Natural killer cell treated with Interleukin-12 subunit alpha and Interleukin-12 subunit beta and Interleukin-15 and Interleukin-18, amount 100 ng/mL, for 72 hours (primary cell): ENCODE measurements at places on chromosomes 16 and 17.
A peak's percentile ranks its signal among the peaks of the same experiment; 100 is the strongest.

DNA sequence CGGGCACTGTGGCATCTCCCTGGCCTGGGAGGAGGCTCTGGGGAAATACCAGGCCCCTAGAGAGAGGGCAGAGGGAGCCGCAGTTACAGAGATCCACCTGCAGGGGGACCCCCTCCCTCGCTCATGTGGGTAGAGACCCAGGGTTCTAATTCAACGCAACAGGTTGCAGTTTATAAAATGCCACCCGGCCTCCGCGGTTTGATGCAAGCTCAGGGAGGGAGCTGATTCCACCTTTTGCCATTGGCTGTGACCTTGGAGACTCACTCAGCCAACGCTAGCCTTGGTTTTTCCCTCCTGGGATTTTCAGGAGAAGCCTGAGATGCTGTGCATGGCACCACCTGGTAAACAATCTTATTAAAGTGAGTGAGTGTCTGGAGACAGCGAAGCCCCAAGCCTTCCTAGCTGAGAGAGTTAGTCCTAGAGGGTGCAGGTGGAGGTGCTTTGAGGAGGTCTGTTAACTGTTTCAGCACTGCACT is 12.1 kb downstream of the TTLL6 start:
- DNase-seq = peak; percentile 77
- H3K4me1 ChIP-seq = no peaks in the 10 kb centered on the region
- no peaks in the 10 kb centered on the region for H3K36me3 ChIP-seq
- peaks cover 12% of the 10 kb centered on the region for H3K27me3 ChIP-seq

- peaks cover 3% of the 10 kb centered on the region for H3K27me3 ChIP-seq
- H3K36me3 ChIP-seq = peaks cover 9% of the 10 kb centered on the region
- no peak overlapping the region for H3K27ac ChIP-seq
Measured at GRCh38 chr17:82696916-82697807, 1.3 kb downstream of the RAB40B start.

DNA sequence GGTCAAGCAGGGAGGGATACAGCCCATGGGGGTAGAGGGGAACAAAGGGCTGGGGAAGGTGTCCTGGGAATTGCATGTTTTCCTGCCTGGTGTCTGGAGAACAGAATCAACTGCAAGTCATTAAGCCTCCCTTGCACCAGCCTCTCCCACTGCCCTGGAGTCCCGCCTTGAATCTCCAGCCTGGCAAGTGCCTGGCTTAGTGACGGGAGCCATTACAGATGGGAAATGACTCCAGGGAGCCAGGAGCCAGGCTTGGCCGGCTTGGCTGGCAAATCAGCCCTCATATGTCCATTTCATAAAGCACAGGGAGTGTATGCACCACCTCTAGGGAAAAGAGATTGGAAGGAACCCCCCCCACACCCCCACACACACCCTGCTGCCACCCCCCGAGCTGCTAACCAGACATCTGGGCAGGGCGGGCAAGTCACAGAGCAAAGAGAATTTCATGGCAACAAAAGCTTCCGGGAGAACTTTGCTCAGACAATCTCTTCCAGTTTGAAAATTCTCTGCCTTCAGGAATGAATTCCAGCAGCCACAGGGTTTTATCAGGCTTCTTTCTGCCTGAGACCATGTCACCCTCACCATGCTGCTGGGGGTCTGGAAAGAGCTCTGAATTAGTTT is 127.7 kb downstream of the NTN1 start:
- H3K27ac ChIP-seq = no peak overlapping the region
- DNase-seq = no peak
- H3K27me3 ChIP-seq = peaks cover 7% of the 10 kb centered on the region
- H3K36me3 ChIP-seq = no peaks in the 10 kb centered on the region

- H3K27me3 ChIP-seq = no peaks in the 10 kb centered on the region
- peaks cover 27% of the 10 kb centered on the region for H3K4me1 ChIP-seq
- H3K36me3 ChIP-seq = no peaks in the 10 kb centered on the region
- H3K4me3 ChIP-seq = peak overlapping the region; percentile 99
- H3K27ac ChIP-seq = peak overlapping the region; percentile 99
Measured at GRCh38 chr16:4624827-4625559, 367 bp downstream of the MGRN1 start.

DNA sequence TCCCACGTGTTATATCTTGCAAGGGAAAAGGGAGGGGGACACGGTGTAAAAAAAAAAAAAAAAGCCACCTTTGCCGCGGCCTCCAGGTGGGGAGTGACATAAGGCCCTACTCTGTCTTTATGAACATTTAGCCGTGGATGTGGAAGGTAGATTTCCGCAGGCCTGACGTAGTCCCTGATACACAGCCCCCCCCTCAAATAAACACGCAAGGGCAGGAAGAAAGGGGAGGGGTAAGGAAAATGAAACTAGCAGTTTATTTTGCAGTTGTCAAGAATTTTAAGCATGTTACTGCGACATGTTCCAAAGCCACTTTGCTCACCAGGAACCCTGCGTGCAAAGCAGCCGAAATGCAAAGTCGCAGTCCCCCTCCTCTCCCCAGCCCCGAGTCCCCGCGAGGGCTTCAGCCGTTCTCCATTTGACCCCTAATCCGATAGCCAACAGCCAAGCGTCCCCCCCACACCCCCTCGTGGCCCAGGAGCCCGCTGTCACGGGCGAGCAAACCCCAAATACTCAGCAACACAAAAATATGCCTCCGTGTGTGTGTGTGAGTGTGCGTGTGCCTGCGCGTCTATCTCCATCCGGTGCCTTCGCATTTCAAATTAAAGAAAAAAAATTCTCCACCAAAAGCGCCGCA is 1.2 kb downstream of the CBX4 start:
- peak overlapping the region; percentile 79 for H3K27ac ChIP-seq
- peak overlapping the region; percentile 93 for H3K4me3 ChIP-seq
- H3K27me3 ChIP-seq = peaks cover 5% of the 10 kb centered on the region
- no peak for DNase-seq
- H3K4me1 ChIP-seq = peaks cover 18% of the 10 kb centered on the region
- H3K36me3 ChIP-seq = peaks cover 10% of the 10 kb centered on the region

DNA sequence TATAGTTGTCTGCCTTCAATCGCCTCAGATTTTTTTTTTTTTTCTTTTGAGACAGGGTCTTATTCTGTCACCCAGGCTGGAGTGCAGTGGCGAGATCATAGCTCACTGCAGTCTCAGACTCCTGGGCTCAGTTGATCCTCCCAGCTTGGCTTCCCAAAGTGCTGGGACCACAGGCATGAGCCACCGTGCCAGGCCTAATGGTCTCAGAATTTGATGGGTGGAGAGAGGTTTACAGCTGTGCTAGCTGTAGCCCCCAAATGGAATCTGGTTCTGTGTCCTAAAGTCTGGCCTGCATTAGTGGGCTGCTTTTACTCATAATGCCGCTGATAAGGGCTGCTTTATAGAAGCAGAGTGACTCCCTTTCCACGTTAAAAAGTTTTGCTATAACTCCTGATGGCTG is 5.1 kb downstream of the ZNRF1 start:
- H3K4me3 ChIP-seq = peak overlapping the region; percentile 93
- H3K27ac ChIP-seq = no peak overlapping the region
- H3K36me3 ChIP-seq = peaks cover 14% of the 10 kb centered on the region
- no peaks in the 10 kb centered on the region for H3K27me3 ChIP-seq
- DNase-seq = no peak

DNA sequence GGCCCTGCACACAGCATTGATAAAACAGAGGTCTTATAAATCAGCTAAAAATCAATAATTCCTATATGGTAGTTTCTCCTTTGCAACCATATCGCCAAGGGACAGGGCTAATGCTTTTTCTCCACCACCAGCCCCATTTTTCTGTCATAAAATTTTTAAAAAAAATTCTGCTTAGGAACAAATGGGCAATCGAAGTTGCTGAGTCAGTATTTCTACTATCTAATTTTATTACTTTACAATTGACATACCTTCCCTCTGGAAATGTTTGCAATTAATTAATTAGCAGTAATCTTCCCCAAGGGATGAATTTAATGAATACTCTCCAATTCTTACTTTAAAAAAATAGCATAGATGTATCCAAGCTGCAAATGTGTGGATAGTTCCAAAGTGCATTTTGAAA is 1.7 kb upstream of the IRX6 start:
- H3K36me3 ChIP-seq = no peaks in the 10 kb centered on the region
- no peak for DNase-seq
- H3K4me3 ChIP-seq = no peak overlapping the region
- H3K27ac ChIP-seq = no peak overlapping the region

GRCh38 chr17:6548578-6549330 is 7.6 kb downstream of the PITPNM3 start:
- no peaks in the 10 kb centered on the region for H3K36me3 ChIP-seq
- H3K27me3 ChIP-seq = peaks cover 16% of the 10 kb centered on the region
- no peak for DNase-seq
- no peaks in the 10 kb centered on the region for H3K4me1 ChIP-seq
- no peak overlapping the region for H3K27ac ChIP-seq

DNA sequence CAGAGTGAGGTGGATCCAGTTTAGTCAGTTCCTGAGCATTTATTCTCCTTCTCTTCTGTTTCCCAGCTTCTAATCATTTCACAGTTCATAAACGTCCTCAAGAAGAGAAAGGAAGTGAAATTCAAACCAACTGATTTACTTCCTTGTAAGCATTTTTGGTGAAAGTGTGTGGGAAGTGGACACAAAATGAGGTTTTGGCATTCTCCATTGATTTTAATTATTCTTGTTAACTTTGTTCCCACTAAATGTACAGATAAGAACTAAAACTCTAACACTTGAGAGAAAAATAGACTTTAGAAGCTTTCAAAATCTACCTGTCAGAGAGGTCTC is 42.7 kb upstream of the CORO6 start:
- DNase-seq = no peak
- peaks cover 26% of the 10 kb centered on the region for H3K36me3 ChIP-seq
- no peaks in the 10 kb centered on the region for H3K27me3 ChIP-seq
- peak overlapping the region; percentile 41 for H3K27ac ChIP-seq
- H3K4me1 ChIP-seq = peaks cover 17% of the 10 kb centered on the region
- H3K4me3 ChIP-seq = no peak overlapping the region

- no peak for DNase-seq
- H3K4me1 ChIP-seq = peaks cover 37% of the 10 kb centered on the region
- H3K27ac ChIP-seq = no peak overlapping the region
- no peak overlapping the region for H3K4me3 ChIP-seq
Measured at GRCh38 chr17:59470624-59471297, 94.6 kb upstream of the DHX40 start.

DNA sequence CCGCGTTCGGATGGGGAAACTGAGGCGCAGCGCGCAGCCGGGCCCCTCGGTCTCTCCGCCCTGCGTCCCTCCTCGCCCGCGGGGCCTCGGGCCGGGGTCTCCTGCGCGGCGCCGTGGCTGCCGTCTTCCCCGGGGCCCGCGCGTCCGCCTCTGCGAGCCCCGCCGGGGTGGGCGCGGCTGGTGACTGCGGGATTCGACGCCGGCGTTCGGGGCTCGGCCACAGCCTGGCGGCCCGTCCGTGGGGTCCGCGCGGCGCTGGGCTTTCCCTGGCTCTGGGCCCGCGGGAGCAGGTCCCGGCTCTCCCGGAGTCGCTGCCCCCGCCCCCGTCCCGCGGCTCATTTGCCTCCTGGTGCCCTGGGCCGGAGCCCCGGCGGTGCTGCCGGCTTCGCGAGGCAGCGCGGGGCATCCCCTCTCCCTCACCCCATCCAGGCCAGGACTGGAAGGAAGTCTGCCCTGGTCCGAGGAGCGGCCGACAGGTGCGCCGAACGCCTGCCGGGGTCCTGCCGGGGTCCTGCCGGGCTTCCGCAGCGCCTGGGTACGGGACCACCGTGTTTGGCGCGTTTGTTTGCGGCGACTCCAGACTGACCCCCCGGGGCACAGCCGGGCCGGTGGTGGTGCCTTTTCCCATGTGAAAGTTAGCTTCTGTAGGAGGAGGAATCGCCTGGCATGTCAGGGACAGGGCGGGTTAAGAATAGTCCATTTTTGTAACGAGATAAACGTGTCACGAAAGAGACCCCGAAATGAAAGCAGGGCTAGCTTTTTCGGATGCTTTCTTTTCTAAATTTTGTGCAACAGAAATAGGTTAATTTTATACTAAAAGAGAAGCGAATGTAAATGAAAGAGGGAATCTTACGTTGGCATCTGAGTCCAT is 671 bp downstream of the CHMP6 start:
- no peaks in the 10 kb centered on the region for H3K36me3 ChIP-seq
- H3K27me3 ChIP-seq = no peaks in the 10 kb centered on the region
- no peak for DNase-seq
- H3K27ac ChIP-seq = no peak overlapping the region

- H3K4me3 ChIP-seq = no peak overlapping the region
- H3K36me3 ChIP-seq = no peaks in the 10 kb centered on the region
- H3K4me1 ChIP-seq = no peaks in the 10 kb centered on the region
Measured at GRCh38 chr17:77225265-77225664, 84.5 kb downstream of the SEC14L1 start.

DNA sequence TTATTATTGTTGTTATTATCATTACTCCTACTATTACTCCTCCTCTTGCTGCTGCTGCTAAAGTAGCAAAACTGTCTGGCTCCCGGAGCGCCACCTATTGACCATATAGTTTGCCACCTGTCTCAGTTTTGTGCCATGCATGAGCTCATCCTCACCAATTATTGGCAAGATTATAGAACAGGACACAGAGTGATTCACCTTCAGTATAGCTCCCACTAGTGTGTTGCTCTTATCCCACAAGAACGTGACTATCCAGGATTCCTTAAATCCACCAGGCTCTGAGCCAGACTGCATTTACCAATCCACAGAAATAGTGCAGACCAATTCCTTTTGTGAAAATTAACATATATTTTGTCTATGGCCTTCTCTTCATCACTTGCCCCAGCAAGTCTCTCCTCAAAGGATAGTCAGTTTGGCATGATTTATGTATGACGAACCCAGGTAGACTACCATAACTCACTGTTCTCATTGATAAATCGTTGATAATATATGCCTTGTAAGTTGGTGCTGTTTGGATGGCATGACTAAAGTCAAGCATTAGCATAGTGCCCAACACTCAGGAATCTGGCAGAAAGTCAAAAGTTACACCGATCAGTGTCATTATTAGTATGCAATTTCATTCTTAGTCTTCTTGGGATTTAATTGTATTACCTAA is 405.5 kb upstream of the HSBP1 start:
- H3K36me3 ChIP-seq = no peaks in the 10 kb centered on the region
- H3K4me3 ChIP-seq = no peak overlapping the region
- no peaks in the 10 kb centered on the region for H3K4me1 ChIP-seq
- H3K27ac ChIP-seq = no peak overlapping the region

DNA sequence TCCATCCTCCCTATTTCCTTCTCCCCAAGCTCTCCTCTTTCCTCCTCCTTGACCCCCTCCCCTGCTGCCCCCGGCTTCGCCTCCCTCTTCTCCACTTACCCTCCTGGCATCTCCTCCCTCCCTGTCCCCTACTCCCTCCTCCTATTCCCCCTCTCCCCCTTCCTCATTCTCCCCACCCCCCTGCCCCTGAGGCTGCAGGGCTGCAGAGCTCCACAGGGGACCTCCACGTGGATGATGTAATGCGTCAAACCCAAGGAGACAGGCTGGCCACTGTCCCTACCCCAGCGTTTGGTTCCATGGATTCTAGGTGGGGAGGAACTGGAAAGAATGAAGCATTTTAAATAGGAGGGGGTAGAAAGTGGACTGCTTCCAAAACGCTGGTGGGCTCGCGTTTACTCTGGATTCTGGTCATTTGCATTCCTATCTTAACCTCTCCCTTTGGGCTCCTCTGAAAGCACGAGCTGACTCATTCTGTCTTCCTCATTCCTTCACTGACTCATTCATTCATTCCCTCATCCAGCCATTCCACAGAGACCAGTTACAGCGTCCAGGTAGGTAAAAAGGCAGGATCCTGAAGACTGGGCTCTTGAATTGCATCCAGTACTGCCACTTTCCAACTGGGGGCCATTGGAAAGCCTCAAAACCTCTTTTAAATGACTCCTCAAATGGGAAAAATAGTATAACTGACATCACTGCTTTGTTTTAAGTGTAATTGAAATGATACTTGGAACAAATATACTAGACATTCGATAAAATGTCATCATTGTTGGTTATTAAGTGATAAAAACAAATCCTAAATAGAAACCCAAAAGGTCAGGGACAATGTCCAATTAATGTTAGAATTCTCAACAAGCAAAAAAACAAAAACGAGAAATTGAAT is 943 bp upstream of the COTL1 start:
- peaks cover 32% of the 10 kb centered on the region for H3K4me1 ChIP-seq
- no peak for DNase-seq
- H3K27ac ChIP-seq = peak overlapping the region; percentile 41
- peak overlapping the region; percentile 69 for H3K4me3 ChIP-seq
